ENCODE measurements at places on chromosomes 1 and 21. TPM values are rescaled to one million over a fixed set of nuclear protein-coding genes. Genes with fewer than 3 reads are reported as not detected.

USH2A gene
- total RNA-seq = not detected

SPRR2G gene
- not detected for total RNA-seq

TNNI3K gene
- total RNA-seq = 1.8 TPM

LZIC gene
- 26.6 TPM for total RNA-seq

NPL gene
- total RNA-seq = 2.8 TPM

PHGDH gene
- 110 TPM for total RNA-seq

Measured in smooth muscle cell of trachea (primary cell).